ENCODE measurements at places on chromosomes 4 and X.

GRCh38 chrX:153468008-153468580 lies 2.3 kb downstream of the HAUS7 start:
- DNase-seq = no peak

GRCh38 chr4:40144716-40145115 lies 52.1 kb upstream of the RHOH start:
- DNase-seq = no peak

DNA sequence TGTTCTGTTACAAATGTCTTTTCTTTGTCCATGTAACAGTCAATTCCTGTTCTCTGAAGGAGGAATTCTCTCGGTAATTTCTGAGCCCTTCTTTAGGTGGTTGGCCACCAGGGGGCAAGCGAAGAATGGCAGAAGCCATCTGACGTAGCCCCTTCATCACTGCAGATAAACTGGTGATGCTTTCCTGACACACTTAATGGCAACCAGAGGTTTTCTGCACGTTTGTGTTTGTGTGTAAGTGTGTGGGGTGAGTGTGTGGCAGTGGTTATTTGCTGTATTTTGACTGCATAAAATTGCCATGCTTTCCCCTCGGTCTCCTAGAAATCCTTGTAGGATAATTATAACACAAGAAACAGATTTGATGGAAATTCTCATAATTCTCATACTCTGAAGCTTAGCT lies 64.8 kb upstream of the STOX2 start:
- peak; percentile 19 for DNase-seq

DNA sequence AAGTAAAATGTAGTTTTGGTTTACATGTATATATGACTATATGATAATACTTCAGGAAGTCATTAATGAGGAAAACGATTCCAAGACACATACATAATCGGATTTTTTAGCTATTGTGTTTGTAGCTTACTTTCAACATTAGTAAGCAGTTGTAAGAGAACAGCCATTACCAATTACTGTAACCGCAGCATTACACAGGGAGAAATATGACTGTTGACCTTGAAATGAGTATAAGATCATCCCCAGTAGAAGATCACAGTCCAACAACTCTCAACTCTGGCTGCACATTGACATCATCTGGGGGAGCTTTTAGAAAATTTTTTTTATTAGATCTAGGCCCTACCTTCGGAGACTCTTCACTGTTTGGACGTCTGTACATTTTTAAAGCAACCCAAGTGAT lies 762.0 kb upstream of the MAGEB2 start:
- DNase-seq = no peak

DNA sequence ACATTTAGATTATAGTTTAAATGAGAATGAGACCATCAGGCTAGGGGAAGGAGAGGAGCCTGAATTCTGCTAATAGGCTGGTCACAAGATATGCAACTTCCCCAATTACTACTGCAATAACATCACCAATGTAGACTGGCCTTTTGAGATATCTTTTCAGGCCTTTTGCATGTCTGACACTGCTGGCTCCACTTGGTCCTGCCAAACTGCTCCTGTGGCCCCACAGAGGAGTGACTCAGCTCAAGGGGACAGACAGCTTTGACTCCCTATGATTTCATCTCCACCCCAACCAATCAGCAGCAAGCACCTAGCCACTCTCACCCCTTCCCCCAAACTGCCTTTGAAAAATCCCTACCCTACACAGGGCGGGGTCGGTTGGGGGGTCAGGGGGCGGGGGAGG lies 22.8 kb downstream of the GPRIN3 start:
- no peak for DNase-seq

- no peak for DNase-seq
Observed at GRCh38 chr4:46946919-46947536, 38.0 kb upstream of the COX7B2 start.

- no peak for DNase-seq
Observed at GRCh38 chr4:7422898-7423180, 11.9 kb downstream of the PSAPL1 start.

DNA sequence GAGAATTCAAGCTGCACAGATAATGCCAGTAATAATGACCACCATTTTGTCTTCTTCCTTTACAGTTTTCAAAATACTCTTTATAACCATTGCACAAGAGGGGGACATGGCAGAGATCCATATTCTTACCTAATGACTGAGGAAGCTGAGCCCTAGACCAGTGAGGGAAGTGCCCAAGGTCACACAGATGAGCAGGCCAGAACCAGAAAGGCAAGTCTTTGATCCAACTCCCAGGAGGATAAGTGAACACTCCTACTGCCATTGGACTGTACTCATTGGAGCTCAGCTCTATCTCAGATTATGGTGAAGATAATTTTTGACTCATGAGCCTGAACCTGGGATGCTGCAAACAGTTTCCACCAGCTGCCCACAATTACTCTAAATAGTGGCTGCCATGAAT lies 28.6 kb downstream of the AMER1 start:
- no peak for DNase-seq
